Activated T-cell treated with anti-CD3 and anti-CD28 coated beads, Interleukin-2, amount 50 U/mL, for 72 hours (primary cell): ENCODE measurements at places on chromosomes 2 and 18. TPM values are rescaled to one million over a fixed set of nuclear protein-coding genes. Genes with fewer than 3 reads are reported as not detected.

Gene CD207
- total RNA-seq = not detected

Gene GRHL1
- total RNA-seq = 0.83 TPM

Gene GRB14
- total RNA-seq = not detected

Gene MC4R
- not detected for total RNA-seq

Gene AP1S3
- total RNA-seq = 5.2 TPM

Gene SETBP1
- total RNA-seq = 3.8 TPM

Gene EMILIN1
- total RNA-seq = 1.0 TPM

Gene RESP18
- not detected for total RNA-seq

Gene POMC
- 12.5 TPM for total RNA-seq

DNA sequence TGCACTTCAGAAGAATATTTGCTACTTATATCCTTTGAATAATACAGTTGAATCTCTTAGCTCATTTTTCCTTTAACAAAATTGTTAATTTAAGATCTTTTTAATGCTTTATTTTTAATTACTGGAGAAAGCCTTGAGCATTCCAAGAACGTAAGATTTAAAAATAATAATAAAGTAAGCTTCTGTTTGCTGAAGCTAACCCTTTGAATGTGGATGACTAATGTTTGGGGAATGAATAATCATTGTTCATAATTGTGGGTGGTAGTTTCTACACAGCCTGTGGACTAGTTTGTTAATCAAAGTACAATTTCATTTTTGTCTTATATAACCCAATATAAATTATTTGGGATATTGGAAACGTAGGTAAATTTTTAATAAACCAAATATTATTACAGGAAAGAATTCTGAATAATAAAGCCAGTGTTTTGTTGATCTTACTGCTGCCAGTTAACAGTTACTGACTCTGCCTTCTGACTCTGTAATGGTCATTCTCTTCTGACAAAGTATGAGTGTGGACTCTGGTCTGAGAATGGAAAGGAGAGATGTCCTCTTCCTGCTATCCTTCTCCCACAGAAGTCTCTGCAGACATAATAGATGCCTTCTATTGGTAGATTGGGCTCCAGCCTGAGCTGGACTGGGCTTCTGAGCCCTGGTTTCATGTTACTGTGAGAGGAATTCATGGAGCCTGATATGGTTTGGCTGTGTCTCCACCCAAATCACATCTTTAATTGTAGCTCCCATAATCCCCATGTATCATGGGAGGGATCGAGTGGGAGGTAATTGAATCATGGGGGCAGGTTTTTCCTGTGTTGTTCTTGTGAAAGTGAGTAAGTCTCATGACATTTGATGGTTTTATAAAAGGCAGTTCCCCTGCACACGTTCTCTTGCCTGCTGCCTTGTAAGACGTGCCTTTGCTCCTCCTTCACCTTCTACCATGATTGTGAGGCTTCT is 292.7 kb upstream of the SLC39A10 start:
- DNase-seq = no peak

GRCh38 chr2:241804326-241805229 is 4.4 kb upstream of the NEU4 start:
- peak; percentile 28 for DNase-seq

DNA sequence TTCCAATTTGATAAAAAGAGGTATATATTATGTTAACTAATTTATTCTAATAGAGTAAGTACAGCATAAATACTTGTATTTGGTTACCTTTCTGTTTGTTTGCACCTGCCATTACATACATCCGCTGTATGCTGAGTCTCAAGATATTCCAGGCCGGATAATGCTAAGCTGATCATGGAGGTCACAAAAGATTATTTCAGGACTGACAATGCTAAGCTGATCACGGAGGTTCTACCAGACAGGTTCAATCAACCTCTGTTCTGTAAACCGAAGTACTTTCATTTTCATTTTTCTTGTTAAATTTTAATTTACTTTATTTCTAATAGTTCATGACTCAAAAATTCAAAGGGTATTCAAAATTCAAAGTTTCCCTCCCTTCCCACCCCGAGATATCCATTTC is 31.1 kb downstream of the PNO1 start:
- no peak for DNase-seq

DNA sequence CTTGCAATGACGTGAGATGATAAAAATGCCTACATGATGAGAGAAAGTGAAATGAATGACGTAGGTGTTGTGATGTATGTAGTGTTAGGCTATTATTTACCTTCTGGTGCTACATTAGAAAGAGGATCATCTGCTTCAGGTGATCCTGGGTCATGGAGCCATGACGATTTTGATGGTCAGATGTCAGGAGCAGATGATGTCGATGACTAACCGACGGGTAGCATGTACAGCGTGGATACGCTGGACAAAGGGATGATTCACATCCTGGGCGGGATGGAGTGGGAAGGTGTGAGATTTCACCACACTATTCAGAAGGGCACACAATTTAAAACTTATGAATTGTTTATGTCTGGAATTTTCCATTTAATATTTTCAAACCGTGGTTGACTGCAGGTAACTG is 43.5 kb upstream of the ACVR1C start:
- no peak for DNase-seq
